ENCODE measurements at places on chromosomes 2 and 18.

GRCh38 chr18:47254341-47254939 lies 3.0 kb upstream of the SKOR2 start:
- peak; percentile 92 for DNase-seq

GRCh38 chr2:105801961-105802360 lies 57.2 kb downstream of the NCK2 start:
- no peak for DNase-seq

- DNase-seq: peak; percentile 89
Measured at GRCh38 chr2:23824777-23825212, 102.1 kb downstream of the ATAD2B start.

- DNase-seq: no peak
Measured at GRCh38 chr18:12405066-12405465, 2.7 kb upstream of the PRELID3A start.

GRCh38 chr2:191151331-191151730 lies 537 bp upstream of the STAT4 start:
- no peak for DNase-seq

DNA sequence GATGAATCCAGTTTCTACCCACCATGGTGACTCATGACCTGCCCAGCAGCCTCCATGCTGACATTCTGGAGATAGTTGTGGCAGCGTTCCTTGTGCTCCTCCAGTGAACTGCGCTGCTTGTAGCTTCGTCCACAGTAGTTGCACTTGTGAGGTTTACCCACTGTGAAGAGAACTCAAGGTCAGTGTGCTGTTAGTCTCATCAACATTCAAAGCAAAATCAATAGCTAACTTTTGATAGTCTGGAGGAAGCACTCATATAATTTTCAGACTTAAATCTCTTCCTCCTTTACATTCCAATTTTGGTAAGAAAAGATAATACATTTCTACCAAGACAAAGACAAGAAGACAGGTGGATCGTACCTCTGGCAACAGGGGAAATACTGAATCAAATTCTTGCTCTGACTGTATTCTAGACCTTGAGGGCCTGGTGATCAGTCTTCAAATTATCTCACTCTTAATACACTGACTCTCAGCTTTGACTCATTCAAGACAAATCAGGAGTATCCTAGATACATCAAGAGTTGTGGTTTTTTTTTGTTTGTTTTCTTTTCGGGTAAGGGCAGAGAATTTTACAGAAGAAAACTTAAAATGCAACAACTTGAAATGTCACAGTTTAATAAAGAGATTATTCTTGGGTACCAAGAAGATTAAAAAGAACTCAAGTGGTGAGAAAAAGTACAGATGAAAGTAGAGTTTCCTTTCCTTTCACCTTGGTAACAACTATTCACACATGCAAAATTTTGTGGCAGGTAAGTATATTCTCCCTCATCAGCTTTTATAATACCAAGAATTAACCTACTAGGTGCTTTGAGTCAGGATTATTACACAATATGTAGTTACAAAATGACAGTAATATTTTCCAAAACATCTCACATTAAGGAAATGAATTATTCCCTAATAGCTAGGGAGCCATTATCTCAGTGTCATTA lies 129.2 kb downstream of the IKZF2 start:
- DNase-seq: no peak

- no peak for DNase-seq
Measured at GRCh38 chr2:223805008-223805407, 32.4 kb downstream of the AP1S3 start.
